ENCODE measurements at places on chromosomes 2 and 18.

DNA sequence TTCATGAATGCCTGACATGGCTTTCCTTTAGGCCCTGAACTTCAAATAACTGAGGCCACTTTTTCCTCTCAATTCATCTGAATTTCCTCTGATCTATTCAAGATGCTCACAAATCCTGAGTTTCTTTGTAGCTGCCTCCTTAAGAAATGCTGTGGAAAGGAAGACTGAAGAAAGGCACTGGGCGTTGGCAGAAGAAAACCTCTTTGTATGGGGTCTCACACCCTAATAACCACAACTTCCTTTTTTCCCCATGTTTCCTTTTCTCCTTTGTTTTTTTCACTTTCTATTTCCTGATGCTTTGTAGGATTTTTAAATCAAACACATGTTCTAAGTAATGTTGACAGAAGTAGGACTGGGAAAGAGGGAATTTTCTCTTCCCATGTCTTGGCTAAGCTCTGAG lies 447.4 kb downstream of the CMPK2 start:
- DNase-seq: no peak

GRCh38 chr2:178324077-178324476 lies 126.9 kb downstream of the PRKRA start:
- no peak for DNase-seq

- no peak for DNase-seq
Observed at GRCh38 chr2:172613040-172613439, 57.1 kb downstream of the PDK1 start.

- no peak for DNase-seq
Observed at GRCh38 chr18:261398-262073, 6.3 kb downstream of the THOC1 start.
